ENCODE measurements at places on chromosomes 5 and 9. TPM values are rescaled to one million over a fixed set of nuclear protein-coding genes. Genes with fewer than 3 reads are reported as not detected.
A peak's percentile ranks its signal among the peaks of the same experiment; 100 is the strongest.

Gene BHMT2
- total RNA-seq: not detected

Gene SPINK6
- not detected for total RNA-seq

DNA sequence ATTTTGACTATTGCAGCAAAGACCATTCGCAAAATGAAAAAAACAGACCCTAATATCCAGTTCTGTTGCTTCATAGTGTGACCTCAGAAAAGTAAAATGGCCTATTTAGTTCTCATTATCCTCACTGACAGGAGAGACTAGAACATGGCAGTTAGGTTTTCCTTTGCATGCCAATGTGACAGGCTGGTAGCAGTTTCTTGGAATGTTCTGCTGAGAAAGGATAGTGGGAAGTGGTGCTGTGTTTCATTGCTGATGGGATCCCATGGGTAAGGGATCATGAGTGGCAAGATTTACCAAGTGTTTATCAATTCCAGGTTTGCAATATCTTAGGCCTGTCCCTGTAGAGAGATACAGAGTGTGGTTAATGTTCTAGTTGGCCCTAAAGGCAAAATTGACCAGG is 88.5 kb downstream of the ACER2 start:
- no peak for DNase-seq

DNA sequence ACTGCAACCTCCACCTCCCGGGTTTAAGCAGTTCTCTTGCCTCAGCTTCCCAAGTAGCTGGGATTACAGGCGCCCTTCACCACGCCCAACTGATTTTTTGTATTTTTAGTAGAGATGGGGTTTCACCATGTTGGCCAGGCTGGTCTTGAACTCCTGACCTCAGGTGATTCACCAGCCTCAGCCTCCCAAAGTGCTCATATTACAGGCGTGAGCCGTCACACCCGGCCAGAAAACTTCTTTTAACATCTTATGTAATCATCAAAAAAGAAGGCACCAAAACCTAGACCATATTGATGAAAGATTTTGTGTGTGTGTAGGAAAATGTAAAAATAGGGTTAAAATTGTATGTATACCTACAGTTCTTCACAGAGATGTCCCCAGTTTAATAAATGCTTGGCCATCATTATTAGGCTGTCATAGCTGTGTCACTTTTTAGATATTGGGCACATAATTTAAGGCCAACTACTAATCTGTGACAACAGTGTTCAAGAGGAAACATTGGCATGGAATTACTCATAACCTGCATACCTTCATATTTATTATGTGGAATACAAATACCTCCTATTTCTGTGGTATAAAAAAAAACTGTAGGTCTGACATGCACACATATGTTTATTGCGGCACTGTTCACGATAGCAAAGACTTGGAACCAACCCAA is 44.4 kb downstream of the RAD50 start:
- no peak for DNase-seq

- DNase-seq: peak; percentile 39
Measured at GRCh38 chr9:129619787-129620668, 873 bp downstream of the C9orf50 start.

DNA sequence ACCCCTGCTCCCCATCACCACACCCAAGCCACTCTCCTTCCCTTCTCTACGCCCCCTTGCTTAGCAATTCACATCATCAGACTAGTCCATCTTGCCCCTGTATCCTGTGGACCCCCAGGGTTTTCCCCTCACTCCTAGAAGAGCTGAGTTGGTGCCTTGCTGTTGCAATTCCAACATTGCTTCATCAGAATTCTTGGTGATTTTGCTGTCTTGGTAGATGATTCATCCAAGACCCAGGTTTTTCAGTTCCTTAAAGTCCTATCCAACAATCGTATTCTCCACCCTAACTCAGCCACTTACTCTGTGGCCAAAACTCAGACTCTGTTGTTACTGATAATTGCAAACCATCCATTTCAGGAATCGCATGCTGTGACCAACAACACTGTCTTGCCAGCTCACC is 21.4 kb upstream of the CCNJL start:
- DNase-seq: no peak

- no peak for DNase-seq
Measured at GRCh38 chr5:65290677-65291076, 191.0 kb downstream of the ADAMTS6 start.

DNA sequence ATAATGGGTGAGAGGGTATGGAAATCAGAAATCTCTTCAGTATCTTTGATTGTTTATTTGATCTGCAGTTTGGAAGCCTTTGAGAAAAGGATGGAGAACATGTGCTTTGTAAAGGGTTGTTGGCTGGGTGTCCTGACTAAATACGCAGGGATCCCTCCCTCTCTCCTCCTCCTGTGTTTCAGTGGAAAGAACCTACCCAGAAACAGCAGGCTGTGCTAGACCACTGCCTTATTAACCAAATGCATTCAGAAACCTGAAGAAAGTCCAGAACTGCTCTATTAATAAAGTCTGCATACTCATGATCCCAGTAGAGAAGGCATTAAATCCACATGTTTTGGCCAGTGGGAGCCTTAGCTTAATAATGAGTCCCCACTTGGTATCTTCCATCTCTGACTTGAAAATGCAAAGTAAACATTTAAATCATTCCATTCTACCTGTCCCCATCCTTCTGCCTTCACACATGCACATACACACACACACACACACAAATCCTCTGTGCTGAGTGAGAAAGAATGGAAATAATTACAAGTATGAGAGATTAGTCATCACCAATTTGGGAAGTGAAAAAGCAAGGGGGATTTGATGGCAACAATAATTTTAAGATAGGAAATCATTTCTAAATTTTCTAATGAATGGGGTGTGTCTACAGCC is 10.0 kb upstream of the LECT2 start:
- DNase-seq: no peak
